Stimulated activated CD4-positive, alpha-beta T cell treated with anti-CD3 and anti-CD28 coated beads, Interleukin-1b, Interleukin-23, amount 100 ng/mL, for 48 hours (primary cell): ENCODE measurements at places on chromosomes 6 and 20.
A peak's percentile ranks its signal among the peaks of the same experiment; 100 is the strongest.

- no peak for DNase-seq
Measured at GRCh38 chr6:41568202-41568584, 22.0 kb downstream of the FOXP4 start.

DNA sequence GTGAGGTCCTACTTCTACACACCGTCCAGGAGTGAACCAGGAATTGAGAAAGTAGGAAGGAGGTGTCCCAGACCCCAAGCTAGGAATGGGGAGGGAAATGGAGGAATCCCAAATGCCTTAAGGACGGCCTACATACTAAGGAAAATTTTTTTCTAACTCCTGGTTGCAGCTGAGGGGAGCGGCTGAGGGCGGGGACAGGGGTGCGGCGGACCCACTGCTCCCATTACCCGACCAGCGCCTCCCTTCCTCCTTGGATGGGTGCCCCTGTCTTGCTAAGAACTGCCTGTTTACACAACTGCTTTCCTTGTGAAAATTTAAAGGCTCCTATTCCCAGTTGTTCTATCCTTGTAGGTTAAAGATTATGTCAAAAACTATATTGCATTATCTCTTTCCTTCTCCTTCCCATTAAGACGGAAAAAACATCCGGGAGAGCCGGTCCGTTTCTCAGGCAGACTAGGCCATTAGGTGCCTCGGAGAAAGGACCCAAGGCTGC lies 699 bp upstream of the HSPA1B start:
- peak; percentile 44 for DNase-seq

DNA sequence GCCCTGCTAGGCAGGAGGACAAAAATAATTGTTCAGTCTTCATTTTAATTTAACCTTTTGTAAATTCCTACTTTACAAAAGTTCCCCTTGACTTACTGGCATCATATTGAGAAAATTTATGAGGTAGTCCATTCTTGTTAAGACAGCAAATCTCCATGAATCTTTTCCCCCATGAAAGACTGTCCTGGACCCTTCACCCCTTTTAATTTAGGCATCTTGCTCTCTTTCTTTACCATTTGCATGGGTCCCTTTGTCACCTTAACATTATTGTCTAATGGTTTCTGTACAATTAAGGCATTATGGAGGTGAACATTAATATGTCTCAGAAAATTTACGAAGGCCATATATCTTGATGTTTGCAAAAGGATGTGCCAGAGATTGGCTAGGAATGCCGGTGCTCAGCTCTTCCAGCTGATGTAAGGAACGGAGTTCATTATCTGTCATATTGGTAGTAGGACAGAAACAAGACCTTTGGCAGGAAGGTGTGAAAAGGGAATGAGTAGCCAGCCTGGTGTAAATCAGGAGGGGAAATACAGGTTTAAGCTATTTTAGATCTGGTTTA lies 382.8 kb upstream of the TSHZ2 start:
- DNase-seq, result no peak

DNA sequence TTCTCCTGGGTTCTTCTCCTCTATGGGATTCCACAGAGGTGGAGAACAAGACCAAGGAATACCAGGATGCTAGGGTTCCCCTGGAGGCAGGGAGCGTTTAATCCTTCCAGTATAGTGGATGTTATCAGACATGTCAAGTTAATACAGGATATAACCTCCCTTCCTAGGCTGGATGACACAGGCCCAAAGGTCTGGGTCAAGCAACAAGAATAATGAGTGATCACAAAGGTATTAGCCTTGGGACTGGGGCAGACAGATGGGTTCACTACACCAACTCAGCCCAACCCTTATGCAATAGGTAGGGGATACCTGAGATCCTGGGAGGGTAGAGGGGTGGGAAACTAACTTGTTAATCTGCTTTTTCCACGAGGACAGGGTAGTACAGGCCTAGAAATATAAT lies 690.3 kb downstream of the HTR1B start:
- no peak for DNase-seq

GRCh38 chr6:4281341-4282293 lies 146.2 kb upstream of the ECI2 start:
- DNase-seq, result peak; percentile 59

- DNase-seq, result no peak
Measured at GRCh38 chr6:123829302-123829953, 25.8 kb downstream of the NKAIN2 start.

- DNase-seq, result no peak
Measured at GRCh38 chr6:85484948-85485347, 35.1 kb downstream of the NT5E start.

GRCh38 chr6:126131246-126131645 lies 144.9 kb downstream of the TRMT11 start:
- DNase-seq, result no peak

GRCh38 chr6:160356074-160356744 lies 8.0 kb downstream of the SLC22A3 start:
- no peak for DNase-seq

DNA sequence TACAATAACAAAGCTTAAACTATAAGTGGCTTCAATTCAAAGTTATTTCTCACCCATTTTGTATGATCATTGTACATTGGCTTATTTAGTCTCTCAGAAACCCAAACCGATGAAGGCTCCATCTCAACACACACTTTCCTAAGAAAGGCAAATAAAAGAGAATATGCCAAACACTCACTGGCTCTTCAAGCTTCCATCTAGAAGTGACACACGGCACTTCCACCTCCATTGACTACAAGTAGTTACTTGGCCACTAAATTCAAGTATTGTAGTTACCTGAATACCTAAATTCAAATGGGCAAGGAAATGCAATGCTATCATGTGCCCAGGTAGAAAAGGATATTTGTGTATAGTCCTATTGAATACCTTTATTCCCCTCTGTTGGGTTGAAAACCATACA lies 170.6 kb downstream of the OGFRL1 start:
- no peak for DNase-seq

GRCh38 chr6:141914646-141915045 lies 218.1 kb upstream of the GJE1 start:
- no peak for DNase-seq

- DNase-seq, result no peak
Measured at GRCh38 chr20:20821484-20822260, 109.2 kb upstream of the RALGAPA2 start.

DNA sequence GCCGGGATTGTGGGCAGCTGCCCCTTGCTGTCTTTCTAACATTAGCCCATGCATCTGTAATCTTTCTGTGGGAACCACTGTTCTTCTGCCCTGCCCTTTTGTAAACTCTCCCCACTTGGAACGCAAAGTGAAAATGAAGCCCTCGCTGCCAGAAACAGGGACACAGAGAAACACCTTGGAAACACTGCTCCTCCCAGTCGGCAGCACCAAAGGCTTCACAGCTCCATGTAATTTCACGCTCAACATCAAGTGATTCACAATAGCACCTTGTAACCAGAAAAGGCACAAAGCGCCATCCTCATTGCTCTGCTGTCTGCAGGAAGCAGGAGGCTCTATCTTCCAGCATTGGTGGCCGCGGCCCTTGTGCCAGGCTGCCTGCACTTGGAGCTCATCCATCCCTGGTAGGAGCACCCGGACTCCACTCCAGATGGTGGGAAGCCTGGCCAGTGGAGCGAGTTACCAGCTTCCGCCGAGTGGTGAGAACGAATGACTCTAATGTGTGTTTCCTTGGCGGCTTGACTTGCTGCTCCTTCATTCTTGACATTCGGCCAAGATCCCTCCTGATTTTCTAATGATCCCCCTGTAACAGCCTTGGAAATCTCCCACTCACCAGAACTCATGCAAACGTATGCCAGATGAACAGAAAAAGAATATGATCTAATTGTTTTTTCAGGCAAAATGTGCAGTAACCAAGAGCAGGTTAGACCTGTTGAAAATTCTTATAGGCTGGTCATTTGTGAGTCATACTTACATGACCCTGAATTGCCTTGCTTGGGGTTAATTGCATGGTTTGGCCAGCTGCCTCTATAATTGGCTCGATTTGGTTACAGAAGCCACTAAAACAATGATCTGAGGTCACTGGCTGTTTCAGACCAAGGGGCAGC lies 169.1 kb upstream of the CDYL start:
- no peak for DNase-seq

DNA sequence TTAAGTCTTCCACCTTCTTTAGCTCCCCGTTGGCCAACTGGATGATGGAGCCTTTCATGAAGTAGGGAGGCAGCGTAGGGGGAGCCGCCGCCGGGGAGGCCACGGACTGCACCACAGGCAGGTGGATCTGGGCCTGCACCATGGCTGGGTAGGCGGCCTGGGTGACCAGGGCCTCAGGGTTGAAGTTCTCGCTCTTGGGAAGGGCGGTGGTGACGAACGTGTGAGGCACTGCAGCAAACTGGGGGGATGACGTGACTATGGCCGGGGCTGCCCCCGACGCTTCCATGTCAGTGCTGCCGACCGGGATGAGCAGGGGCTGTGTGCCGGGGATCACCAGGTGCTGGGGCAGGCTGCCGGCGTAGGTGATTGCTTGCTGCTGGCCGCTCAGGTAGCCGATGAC lies 88.1 kb downstream of the GMPR start:
- DNase-seq, result no peak

GRCh38 chr6:107402533-107402932 lies 56.8 kb downstream of the PDSS2 start:
- no peak for DNase-seq

DNA sequence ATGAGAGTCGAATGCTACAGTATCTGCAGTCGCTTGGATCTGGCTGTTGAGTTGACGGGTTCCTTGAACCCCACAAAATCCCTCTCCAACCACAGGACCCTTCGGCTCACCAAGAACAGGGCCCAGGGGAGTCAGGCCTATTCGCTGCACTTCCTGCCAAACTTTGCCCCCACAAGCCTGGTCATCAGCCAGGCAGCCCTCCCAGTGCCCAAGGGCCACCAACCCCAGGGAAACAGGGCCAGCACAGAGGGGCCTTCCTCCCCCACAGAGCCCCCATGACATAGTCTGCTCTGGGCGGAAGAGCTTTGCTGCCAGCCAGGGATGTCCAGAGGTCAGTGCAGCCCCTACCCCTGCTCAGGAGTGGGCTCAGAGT lies 34.5 kb upstream of the MRGBP start:
- no peak for DNase-seq

- DNase-seq, result peak; percentile 59
Measured at GRCh38 chr6:90319979-90320685, 23.5 kb upstream of the BACH2 start.

DNA sequence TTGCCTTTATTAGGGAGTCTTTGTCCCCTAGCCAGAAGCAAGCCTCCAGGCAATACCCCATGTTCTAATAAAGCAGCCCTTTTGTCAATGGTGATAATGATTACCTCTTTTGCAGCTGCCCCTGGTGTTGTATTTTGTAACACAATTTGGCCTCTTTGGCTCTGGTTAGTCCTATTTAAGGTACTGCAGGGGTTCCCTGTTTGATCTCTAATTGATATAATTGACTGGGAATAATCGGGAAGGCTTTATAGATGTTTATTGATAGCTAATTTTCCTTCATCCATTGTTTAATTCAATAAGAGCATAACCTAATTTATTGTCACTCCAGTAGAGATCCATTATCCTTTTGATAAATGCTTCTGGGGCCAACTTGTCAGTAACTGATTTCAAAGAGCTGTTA lies 537.2 kb downstream of the PKHD1 start:
- no peak for DNase-seq

- no peak for DNase-seq
Measured at GRCh38 chr20:25356271-25356933, 34.2 kb downstream of the ABHD12 start.

DNA sequence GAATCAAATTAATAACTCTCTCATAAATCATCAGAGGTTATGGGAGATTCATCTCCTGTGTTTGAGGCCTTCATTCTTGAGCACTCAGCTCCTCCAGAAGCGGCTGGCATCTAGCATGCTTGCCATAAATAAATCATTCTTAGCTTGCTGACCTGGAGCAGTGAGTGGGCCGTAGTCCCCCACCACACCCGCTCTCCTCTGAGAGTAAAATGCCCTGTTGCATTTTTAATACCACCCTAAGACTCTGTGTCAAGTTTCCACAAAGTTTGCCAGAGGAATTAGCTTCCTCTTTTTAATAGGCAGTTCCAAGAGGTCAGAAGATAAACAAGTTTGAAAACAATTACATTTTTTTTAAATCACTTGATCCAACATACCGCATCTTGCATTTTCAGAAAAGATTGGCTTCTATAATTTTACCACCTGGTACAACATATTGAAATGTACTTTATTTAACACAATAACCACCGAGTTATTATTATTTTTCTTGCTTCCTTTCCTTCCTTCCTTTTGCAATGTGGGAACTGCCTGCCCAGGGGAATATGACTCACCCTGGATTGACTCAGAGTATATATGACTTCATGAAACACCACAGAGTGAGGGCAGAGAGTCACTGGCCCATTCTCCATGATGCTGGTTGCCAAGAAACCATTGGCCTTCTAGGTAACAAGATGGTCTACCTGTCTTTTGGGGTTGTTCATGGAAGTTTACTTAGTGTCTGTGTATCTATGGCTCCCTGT lies 29.4 kb upstream of the CLIC5 start:
- DNase-seq, result peak; percentile 39

- no peak for DNase-seq
Measured at GRCh38 chr20:13741879-13742278, 42.8 kb downstream of the ESF1 start.

GRCh38 chr20:11849976-11850670 lies 67.6 kb upstream of the BTBD3 start:
- no peak for DNase-seq

DNA sequence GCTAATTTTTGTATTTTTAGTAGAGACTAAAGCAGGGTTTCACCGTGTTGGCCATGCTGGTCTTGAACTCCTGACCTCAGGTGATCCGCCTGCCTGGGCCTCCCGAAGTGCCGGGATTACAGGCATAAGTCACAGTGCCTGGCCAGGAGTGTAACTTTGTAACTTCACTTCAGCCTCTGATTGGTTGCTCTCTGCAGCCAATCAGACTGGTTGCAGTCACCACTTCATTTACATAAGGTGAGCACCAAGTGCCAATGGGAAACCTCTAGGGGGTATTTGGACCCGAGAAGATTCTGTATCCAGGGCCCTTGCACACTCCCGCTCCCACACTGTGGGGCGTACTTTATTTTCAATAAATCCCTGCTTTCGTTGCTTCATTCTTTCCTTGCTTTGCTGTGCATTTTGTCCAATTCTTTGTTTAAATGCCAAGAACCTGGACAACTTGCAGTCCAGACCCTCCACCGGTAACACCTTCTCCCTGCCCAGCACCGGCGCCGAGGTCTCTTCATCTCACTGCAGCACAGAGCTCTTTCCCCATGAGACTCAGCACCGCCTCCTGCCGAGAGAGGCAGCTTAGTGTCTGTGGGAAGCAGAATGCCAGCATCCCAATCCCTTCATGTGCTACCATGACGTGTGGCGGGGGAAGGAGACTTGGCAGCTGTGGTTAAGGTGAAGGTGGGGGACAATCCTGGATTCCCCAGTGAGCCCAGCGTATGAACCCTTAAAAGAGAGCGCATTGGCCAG lies 14.0 kb upstream of the MRGBP start:
- no peak for DNase-seq
